ENCODE measurements at places on chromosomes 12 and 14.

DNA sequence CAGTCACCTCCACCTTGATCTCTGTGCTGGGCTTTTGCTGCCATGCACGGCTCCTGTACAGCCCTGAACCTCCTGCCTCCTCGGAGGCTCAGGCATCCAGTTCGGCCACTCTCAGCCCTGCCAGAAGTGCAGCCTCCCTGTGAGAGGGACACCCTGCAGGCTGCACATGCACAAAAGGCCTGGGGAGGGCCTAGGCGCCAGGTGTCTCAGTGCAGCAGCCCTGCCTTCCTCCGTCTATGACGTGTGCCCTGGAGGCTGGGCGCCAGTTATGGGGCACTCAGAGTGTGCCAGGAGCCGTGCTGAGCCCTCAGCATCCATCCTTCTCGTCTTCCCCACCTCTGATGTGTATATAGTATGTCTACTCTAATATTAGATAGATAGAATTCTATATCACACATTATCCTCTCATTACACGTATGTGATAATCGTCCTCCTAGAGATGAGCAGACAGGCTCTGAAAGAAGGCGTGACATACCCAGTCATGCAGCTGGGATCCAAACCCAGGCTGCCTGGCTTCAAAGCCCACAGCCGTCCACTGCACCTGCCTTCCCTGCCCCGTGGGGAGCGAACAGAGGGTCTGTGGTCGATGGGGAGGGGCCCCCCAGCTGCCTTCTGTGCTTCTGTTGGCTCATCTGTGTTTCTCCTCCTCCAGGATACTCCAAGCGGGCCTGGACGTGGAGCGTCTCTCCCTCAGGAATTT lies 101.1 kb downstream of the B4GALNT3 start:
- no peak for DNase-seq

- peak; percentile 50 for DNase-seq
These were observed 405.8 kb downstream of the MED13L start for GRCh38 chr12:115871714-115872113.

DNA sequence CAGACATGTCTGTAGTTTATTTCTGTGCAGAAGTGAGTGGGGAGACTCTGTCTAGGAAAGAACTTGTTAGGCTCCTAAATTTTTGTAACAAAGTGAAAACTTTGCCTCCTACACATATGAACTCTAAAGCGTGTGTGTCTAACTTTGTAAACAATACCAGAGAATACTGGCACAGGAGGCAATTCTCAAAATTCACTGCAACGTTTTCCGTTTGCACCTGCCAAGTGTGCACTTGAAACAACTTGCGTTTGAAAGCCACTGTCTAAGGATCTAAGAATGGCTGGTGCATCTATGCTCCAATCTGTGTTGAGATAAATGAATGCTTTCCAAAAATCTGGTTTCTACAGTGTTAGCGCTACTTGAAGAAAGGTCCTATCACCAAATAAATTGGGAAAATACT lies 15.3 kb downstream of the GRIP1 start:
- DNase-seq = no peak

DNA sequence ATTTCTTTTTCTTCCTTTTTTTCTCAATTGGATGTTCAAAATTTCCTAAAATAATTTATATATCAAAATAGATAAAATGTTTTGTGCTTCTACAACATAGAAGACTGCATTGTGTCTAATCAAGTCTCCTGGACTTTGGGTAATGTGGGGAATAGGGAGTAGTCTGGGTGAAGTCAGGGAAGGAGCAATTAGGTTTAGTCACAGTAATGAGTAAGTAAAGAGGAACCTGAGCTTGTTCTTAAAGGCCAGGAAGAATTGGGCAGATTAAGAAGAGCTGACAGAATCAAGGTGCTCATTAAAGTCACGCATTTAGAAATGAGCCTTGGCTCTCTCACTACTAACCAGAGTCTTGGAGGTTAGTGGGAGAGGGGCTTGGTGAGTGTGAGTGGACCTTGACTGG lies 233.3 kb upstream of the SSTR1 start:
- no peak for DNase-seq

DNA sequence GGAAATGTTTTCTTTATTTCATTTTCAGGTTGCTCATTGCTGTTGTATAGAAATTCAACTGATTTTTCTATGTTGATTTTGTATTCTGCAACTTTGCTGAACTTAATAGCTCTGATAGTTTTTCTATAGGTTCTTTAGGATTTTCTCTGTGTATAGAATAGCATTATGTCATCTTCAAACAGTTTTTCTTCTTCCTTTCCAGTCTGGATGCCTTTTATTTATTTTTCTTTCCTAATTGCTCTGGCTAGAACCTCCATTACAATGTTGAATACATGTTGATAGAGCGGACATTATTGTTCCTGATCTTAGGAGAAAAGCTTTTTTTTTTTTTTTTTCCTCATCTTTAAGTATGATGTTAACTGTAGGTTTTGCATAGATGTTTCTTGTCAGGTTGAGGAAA lies 39.2 kb downstream of the MIA2 start:
- DNase-seq = no peak

Data from SW480 (cell line).